ENCODE measurements at places on chromosomes 3 and 15.
A peak's percentile ranks its signal among the peaks of the same experiment; 100 is the strongest.

DNA sequence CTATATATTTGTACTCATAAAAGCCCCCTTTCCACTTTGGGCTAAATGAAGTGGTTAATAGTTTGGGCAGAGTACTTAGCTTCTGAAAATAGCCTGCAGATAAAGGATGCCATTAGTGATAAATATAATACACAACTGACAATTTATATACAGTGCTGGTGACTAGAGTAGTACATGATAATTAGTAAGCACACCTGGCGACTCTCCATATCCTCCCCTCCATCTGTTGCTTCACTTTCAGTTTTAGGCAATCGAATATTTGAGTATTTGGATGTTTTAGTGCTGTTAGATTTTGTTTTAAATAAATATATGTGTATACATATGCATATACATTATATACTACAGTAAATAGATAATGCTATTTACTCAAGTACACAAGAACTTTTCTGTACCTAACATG, 35.9 kb upstream of the CHMP2B start:
- DNase-seq: no peak

GRCh38 chr3:78402720-78403119, 1362.8 kb downstream of the ROBO2 start:
- DNase-seq: no peak

DNA sequence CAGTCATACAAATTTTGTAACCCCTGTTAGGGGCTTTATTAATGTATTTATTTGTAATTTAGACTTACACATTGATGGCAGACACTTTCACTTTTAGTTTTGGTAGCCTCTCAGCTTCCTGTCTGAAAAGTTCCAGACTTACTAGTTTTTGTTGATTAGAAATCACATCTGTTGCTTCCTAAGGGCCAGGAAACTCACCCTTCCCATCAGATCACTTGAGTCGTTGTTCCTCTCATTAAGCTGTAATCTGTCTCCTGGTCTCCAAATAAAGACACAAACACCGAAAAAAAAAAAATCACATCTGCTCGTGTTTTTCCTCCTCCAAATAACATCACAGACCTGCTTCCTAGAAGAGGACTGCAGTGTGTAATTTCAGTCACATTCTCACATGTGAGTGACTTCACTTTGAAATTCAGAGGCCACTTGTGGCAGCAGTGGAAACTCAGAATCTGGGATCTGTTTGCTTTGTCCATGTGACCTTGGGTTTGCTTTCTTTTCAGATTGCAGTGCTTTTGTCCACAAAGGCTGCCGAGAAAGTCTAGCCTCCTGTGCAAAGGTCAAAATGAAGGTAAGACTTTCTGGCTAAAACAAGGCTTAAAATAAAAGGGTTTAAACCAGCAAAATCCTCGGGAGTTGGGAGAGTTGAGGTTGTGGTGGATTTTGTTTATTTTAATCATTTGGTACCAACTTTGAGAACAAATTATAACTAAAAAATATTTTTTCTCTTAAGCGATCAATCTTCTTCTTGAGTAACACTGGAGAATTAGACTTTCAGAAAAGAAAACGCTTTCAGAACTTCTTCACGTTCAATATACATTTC, 87.0 kb downstream of the KLHL25 start:
- DNase-seq: no peak

DNA sequence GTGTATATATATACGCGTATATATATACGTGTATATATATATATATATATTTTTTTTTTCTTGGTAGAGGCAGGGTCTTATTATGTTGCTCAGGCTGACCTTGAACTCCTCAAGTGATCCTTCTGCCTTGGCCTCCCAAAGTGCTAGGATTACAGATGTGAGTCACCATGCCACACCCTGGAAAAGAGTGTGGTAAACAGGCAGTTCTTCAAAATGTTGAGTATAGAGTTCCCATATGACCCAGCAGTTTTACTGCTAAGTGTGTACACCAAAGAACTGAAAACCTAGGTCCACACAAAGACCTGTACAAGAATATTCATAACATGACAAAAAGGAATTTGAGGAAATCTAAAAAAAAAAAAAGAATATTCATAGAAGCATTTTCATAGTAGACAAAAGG, 71.8 kb upstream of the GCNT3 start:
- DNase-seq: no peak

GRCh38 chr15:26095710-26096330, 232.7 kb upstream of the ATP10A start:
- DNase-seq: peak; percentile 27

GRCh38 chr3:172518929-172519640, 4.1 kb downstream of the TNFSF10 start:
- DNase-seq: no peak

DNA sequence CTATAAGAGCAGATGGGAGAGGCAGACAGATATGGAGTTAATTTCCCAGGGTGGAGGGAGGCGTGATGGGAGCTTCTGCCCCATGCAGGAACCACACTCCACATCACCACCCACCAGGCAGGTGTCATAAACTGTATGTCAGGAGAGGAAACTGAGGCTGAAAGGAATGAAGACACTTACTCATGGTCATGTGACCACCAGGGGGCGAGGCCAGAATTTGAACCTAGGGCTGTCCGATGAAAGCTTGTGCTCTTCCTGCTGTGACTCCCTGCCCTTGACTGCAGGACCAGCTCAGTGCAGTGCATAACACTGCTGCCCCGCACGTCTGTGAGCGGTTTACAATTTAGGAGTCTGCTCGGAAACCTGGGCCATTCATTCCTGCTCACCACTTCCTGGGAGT, 28.8 kb downstream of the NUP210 start:
- DNase-seq: no peak

GRCh38 chr15:80779658-80780415, 667 bp downstream of the CEMIP start:
- peak; percentile 46 for DNase-seq

DNA sequence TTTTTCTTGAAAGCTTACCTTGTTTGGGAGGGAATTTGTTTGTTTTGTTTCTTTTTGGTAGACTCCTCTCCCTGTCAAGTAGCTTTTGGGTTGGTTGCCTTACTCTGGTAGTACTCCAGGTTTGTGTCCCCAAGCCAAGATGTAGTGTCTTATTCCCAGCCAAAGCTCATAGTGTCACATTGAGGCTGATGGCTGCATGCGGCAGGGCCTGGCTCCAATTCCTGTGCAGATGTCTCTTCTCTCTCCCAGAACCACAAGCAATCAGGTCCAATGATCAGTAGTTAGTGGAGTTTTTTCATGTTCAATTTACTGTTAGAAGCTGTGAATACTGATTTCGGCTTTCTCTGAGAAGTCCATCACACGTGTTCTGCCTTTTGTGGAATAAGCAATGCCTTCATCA, 221.1 kb upstream of the THBS1 start:
- no peak for DNase-seq

DNA sequence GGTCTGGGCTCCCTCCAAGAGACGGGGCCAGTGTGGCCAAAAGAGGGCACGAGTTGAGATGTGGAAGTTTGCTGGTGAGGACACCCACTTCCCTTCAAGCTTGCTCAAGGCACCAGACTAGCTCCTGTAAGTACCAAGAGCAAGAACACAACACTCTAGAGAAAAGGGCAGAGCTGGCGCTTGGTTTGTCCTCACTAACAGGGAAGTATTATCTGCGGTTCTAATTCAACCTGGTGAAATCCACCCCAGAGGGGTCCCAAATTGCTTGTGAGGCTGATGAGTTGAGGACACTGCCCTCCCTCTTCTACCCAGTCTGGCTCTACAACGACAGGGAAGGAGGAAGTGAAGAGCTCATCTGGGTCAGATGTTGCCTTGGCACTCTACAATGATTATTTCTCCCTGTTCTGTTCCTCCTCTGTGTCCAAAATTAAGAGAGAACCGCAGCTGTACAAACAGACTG, 16.9 kb upstream of the FSIP1 start:
- DNase-seq: no peak

GRCh38 chr3:70064194-70064779, 64.8 kb downstream of the SAMMSON start:
- DNase-seq: peak; percentile 28

GRCh38 chr3:197216169-197216860, 82.1 kb downstream of the DLG1 start:
- peak; percentile 87 for DNase-seq

GRCh38 chr15:98807262-98807661, 158.9 kb downstream of the IGF1R start:
- peak; percentile 85 for DNase-seq

GRCh38 chr15:79450648-79451047, 18.5 kb downstream of the MINAR1 start:
- peak; percentile 14 for DNase-seq

DNA sequence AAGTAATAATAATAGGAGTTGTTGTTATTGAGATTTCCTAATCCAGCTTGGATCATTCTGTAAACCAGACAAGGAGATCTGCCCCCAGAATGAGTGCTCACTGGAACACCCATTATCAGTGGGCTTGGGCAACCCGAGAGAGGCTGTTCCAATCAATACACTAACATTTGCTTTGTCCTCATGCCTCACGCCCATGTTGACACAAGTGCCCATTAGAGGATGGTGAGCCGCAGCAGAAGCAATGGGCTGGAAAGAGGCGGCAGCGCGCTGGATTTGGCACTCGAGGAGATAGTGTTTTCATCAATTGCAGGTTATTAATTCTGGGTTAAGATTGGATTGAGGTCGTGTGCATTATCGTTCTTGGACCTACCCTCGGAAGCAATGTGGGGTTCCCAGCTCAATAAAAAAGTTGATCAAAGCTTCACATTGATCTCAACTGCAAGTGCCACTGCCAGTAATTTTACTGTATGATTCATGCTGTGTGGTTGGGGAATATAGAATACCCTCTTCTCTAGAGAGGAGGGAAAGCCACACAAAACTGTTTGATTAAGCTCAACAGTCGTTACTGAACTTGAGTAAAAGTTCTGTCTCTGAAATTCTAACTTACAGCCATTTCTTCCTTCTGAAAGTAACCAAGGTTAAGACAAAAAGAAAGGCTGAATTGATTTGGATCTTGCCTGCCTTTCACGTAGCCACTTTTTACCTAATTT, 15.7 kb downstream of the LYZL4 start:
- DNase-seq: no peak

DNA sequence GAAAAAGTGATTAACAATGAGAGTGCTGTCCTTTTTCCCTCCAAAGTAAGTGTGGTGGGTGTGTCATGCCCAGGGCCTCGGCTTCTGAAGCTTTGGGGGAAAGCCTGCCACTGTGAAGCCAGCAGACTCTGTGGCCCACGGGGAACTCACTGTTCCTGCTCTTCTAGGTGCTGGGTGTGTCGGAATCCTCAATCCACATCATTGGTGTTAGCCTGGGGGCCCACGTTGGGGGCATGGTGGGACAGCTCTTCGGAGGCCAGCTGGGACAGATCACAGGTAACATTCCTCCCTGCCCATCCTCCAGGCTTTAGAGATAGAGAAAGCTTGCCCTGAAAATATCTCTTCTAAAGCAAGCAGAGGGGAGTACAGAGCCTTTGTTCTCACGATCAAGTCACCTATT, 11.6 kb downstream of the PLA1A start:
- no peak for DNase-seq

- DNase-seq: no peak
Observed at GRCh38 chr3:178602856-178603255, 66.6 kb downstream of the KCNMB2 start.

GRCh38 chr3:141071681-141072260, 20.6 kb downstream of the SPSB4 start:
- DNase-seq: no peak

DNA sequence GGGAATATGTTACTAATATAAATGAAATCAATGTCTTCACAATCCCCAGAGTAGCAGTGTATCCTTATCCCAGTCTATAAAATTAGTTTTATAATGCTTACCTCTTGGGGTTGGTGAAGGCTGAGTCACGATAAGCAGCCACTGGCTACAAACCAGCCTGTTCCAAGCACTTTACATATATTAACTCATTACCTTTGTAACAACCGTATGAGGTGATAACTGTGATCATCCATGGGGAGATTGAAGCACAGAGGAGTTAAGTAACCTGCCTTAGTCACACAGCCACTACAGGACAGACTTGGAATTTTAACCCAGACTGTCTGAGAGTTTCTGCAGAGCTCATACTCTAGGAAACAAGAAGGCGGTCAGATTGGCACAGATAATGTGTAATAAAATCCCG, 43.3 kb upstream of the MITF start:
- no peak for DNase-seq

DNA sequence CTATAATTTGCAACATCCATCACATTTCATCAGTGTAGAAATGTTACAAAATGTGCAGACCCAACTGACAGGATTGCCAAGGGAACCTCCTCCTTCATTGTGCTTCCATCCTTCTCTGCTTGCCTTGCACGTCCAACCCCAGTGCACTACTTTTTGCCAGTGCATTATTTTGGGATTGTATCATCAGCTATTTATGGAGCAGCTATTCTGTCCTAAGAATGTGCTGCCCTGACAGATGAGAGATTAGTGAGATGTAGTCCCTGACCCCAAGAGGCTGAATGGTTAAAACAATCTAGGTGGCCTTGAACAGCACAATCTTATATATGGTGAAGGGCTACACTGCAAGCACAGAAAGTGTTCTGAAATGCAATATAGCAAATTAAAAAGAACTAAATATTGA, 935.8 kb downstream of the IGSF11 start:
- DNase-seq: peak; percentile 5

- DNase-seq: no peak
Observed at GRCh38 chr3:49349348-49350114, 8.6 kb downstream of the GPX1 start.

GRCh38 chr3:139811331-139811730, 123.7 kb upstream of the CLSTN2 start:
- no peak for DNase-seq

- no peak for DNase-seq
Observed at GRCh38 chr3:188361888-188362287, 207.9 kb downstream of the LPP start.

DNA sequence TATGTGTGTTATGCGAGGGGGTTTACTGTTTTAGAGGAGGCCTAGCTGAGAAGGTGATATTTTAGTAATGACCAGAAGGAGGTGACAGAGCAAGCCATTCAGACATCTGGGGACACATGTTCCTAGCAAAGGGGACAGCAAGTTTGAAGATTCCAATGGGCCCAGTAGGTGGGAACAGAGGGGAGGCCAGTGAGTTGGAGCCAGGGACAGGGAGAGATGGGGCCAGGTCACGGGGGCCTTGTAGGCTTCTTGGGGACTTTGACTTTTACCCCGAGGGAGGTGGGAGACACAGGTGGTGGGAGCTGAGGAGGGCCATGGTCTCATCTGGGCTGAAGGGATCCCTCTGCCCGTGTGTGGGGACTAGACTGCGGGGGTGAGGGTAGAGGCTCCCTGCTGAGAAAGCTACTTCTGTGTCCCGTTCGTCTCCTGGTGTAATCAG, 72.5 kb downstream of the MGLL start:
- DNase-seq: no peak

DNA sequence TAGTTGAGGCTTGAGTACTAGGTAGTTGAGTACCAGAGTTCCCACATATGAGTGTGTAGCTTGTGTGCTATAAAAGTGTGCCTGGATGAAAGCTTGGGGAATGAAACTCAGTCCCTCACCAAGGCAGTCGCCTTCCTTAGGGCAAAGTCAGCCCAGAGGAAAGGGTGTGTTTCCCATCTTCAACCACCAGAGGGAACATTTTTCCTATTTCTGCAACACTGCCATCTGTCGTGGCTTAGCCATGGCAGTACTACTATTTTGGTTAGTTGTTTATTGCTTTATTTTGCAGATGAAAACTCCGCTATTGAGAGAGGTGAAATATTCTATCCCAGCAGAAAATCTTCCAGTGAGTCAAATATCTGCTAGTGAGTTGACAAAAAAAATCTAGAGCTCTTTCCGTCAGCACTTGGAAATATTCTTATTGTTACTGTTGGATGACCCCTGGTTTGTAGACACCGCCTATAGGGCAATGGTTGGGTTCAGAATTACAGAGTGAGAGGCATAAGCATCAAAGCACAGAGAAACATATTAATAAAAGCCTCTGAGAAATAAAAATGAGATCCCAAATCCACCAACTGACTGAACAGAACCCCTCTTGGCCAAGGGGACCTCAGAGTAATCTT, 239.9 kb downstream of the CPNE4 start:
- DNase-seq: peak; percentile 53
